ENCODE measurements at places on chromosomes 11 and 22.

- no peak for DNase-seq
Observed at GRCh38 chr11:120894202-120894985, 129.5 kb upstream of the TBCEL start.

GRCh38 chr11:78931891-78932290 is 357.2 kb upstream of the NARS2 start:
- no peak for DNase-seq

DNA sequence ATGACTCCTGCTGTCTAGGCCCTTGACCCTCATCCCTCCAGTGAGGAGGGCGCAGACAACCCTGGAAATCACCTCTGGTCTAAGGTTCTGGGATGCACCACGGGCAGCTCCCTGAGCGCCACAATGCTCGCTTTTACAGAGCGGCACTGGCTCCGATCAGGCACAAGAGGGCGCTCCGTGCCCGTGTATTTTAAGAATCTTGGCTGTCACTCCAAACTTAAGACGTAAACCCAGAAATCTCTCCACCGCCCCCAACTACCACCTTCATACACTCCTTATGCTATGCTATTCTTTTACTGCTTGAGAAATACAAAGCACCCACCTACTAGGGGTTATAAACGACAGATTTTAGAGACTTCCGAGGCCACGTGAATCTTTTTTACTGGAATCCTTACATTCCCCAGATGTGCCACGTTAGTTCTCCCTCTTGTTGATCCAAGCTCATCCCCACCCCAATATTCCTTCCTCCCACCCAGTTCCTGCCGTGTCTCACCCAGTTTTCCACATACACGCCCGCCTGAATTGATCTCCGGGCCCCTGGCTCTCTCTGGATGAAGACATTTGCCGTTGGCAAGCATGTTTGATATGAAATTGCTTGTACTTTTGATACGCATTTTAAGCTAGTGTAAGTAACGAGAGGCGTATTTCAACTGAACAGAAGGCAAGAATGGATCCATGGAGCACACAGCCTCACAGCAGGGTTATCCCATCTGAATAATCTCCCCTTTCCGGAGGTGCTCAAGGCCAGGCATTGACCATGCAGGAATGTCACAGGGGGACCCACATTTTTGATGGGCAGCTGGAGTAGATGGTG is 453.5 kb downstream of the OPCML start:
- peak; percentile 76 for DNase-seq

DNA sequence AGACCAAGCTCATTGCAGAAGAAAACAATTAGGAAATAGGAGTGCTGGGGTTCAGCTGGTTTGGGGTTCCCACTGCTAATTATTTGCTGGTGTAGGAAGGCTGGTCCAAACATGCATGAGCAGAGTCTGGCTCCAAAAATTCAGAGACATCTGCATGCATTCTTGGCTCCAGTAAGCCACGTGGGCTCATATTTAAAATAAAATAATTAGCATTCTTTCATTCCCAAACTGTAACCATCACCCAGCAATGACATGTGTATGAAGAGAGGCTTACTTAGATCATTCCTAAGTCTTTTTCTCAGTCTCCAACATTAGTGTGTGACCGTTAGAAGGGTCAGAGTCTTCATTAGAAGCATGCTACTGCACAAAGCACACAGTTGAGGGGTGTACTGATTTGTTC is 58.4 kb downstream of the EFCAB6 start:
- DNase-seq, result no peak

GRCh38 chr11:126636911-126637794 is 281.7 kb downstream of the ST3GAL4 start:
- DNase-seq, result no peak

DNA sequence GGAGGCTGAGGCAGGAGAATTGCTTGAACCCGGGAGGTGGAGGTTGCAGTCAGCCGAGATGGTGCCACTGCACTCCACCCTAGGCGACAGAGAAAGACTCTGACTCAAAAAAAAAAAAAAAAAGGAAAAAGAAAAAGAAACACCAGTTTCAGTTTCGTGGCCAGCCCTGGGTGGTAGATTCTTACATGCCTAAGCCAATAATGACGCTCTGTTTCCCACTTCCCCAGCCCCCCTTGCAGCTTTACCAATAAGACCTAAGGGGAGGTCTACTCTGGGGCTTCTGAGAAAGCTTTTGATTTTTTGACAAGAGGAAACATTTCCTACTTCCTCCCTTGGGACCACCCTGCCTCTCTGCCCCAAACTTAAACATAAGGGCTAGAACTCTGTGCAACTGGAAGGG is 30.0 kb upstream of the PTPRJ start:
- DNase-seq, result no peak

- no peak for DNase-seq
Observed at GRCh38 chr11:66920978-66921784, 37.0 kb downstream of the PC start.

DNA sequence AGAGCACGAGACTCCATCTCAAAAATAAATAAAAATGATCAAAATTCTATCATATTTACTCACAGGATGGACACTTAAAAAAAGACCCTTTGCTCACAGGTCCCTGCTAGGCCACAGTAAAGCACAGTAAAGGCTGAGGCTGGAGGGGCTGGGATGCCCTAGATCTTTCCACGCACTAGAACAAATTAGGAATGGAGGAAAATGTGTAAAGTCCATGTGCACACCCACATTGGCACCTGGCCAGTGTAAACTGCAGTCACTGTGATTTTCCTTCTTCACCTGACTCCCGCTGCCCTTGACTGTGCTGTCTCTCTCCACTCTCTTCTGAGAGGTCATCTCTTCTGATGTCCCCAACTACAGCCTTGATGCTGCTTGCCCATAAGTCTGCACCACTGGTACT is 195.5 kb downstream of the EFCAB6 start:
- DNase-seq, result peak; percentile 56

GRCh38 chr11:15493921-15494620 is 379.3 kb downstream of the INSC start:
- DNase-seq, result peak; percentile 26

DNA sequence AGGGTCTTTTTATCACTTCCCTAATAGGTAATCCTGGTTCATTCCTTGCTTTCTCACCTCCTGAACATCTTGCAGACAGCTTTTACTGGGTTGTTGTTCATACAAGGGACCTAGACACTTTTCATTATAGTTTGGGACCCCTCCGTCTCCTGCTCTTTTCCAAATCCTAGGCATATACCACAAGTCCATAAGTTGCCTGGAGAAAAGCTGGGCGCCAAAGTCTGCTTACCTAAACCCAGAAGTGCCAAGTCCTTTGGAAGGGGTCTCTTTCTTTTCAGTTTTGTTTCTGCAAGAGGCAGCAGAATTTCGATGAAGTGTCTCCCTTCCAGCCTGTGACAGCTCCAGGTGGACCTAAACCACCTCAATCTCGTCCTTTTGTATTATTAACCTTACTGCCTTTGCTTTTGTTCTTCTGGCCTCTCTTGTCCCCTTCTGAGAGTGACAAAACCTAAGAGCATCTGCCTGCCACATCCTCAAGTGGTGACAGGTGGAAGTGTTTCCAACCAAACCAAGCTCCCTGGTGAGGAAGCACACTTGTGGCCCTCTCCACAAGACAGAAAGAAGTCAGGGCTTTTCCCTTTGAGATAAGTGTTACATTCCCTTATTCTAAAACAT is 19.5 kb upstream of the P2RY6 start:
- DNase-seq, result no peak

DNA sequence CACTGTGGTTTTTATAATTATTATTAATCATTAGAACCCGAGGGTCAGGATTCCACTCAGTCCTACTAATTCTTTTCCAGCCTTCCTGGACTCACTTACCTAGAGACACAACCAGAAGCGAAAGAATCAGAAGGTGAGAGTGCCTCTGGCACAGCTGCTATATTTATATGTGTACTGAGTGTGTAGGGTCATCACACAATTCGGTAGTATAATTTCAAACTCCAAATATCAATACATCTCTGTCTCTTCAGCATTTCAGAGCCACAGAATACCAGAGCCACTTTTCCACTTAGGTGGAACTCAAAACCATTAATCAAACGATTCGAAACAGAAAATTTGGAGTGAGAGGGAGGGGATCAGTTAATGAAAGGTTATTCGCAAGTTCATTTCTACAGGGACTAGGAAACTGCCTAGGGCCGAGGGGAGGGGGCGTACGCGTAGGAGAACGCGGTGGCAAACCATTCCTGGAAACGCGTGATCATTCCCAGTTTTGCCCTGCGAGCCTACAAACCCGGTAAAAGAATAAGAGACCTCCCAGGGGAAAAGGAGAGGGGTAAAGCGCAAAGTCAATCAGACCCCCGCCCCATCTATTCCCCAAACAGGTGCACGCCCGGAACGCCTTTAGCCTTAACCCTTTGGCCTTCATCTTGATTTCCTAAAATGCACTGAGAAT is 5.4 kb downstream of the BSX start:
- no peak for DNase-seq

- DNase-seq, result no peak
Observed at GRCh38 chr11:34613552-34614056, 7.3 kb upstream of the EHF start.

DNA sequence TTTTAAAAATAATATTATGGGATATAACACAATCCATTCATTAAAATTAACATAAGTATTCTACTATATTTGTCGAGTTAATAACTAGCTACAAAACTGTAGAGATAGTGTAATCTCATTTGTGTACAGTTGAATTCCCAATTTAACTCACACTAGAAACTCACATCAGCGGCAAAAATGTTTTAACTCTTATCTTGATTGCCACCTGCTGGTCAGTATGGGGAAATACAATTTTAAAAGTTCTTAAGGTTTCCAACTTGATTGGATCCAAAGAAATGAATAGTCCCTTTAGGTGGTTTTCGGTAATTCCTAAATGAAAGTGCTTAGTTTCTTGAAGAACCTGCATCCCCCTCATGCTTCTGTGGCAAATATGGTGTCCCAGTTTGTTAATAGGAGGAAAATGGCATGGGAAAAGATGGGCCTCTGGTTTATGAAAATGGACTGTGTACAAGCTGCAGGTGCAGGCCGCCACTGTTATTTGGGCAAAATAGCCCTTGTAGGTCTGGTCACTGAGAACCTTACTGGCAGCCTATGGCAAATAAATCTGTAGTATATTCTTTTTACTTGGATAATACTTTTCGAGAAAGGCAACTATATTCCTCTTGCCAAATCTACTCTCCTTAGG is 33.7 kb upstream of the SLC17A6 start:
- peak; percentile 48 for DNase-seq

GRCh38 chr22:20777420-20778177 is 3.7 kb downstream of the SERPIND1 start:
- DNase-seq, result peak; percentile 84

- no peak for DNase-seq
Observed at GRCh38 chr11:2424811-2425495, 19.4 kb downstream of the TRPM5 start.

DNA sequence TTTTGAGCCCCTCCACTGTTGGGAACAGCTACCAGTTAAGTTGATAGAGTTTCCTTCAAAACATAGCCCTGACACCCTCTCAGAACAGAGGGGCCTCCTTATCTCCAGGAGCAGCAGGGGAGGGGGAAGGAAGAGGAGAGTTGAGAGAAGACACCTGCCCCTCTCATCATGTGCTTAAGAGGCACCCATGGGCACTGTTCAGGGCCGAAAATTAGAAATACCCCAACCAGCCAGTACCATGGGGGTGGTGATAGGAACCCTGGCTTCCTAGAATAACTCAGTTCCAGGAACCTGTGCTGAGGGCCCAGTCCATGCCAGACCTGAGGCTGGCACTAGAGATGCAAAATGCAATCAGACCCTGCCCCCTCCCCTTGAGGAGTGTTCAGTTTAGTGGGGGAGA is 9.3 kb upstream of the GDPD5 start:
- DNase-seq, result no peak

DNA sequence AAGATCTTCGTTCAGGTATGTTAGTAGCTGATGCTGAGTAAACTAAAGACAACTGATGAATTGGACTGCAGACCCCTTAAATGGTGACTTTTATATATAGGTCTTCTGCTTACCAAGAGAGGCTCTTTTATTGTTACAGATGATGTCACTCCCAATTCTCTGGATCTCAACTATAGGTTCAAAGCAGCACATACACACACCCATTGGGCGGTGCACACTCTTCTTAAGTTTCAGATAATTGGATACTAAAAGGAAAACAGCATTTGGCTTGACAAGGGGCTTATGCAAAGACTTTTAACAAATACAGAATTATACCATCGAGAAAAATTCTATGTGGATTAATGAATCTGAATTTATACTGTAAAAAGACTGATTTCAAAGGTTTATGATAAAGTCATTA is at the start of gene PTH:
TSS of gene PTH (minus strand) at position 69 of the 400 bp plus-strand sequence. CDS start 3,142 bp downstream, outside the sequence.
- no peak for DNase-seq

DNA sequence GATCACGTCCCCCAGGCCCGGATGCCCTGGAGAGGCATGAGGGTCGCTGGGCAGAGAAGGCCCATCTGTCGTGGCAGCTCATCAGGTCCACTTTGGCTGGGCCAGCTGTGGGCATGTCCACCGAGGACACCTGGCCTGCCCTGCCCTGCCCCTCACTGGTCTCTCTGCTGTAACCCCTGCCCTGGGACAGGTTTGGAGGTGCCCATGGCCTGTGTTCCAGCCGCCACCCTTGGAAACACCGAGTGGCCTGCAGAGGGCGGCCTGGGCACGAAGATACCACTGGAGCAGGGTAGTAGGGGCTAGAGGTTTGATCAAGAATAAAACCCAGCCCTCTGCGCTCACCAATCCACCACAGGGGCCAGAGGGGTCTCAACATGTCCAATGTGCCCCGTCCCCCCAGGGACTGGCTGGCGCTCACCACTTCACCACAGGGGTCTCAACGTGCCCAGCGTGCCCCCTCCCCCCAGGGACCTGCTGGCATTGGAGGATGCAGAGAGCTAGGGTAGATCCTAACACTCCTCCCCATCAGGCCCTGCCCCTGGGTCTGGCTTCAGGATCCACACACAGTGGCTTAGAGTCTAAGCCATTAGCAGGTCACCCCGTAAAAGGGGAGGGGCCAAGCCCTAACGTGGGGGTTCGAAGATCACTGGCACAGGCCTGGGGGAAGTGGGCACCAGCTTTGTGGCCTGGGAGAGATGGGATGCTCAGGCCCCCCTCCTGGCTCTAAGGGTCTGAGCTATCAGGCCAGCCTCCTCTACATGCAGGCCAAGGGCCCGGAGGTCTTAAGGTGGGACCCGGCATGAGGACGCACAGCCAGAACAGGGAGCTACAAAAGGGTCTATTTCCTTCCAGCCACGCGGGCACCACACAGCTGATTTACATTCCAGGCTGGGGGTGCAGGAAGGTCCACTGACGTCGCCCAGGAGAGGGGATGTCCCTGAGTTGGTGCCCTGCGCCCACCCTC is 1.3 kb upstream of the HDAC10 start:
- DNase-seq, result peak; percentile 80

- no peak for DNase-seq
Observed at GRCh38 chr11:96036863-96037262, 113.0 kb upstream of the MTMR2 start.

- no peak for DNase-seq
Observed at GRCh38 chr11:35330931-35331330, 88.4 kb downstream of the SLC1A2 start.

DNA sequence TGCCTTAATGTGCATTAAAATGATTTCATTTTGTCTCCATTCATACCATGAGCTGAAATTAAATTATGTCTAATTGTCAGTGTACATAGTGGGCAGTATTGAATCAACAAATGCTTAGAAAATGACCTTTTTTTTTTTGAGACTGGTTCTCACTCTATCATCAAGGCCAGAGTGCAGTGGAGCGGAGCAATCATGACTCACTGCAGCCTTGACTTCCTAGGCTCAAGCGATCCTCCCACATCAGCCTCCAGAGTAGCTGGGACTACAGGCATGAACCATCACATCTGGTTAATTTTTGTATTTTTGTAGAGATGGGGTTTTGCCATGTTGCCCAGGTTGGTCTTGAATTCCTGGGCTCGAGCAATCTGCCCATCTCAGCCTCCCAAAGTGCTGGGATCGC is 117.0 kb upstream of the BLID start:
- no peak for DNase-seq

- DNase-seq, result no peak
Observed at GRCh38 chr11:108160970-108161566, 39.7 kb downstream of the ACAT1 start.

Measured in hepatocyte (in vitro differentiated cells).